Thymus (tissue), 14 donors: ENCODE measurements at places on chromosomes 1 and 21. TPM values are rescaled to one million over a fixed set of nuclear protein-coding genes. Genes with fewer than 3 reads are reported as not detected.

CELA2B gene
- 0.16 TPM for polyA plus RNA-seq

CCDC30 gene
- polyA plus RNA-seq: 1.6 TPM

GRCh38 chr1:157442065-157442464, 110.2 kb downstream of the FCRL5 start:
- H3K4me3 ChIP-seq: no peak overlapping the region
- H3K27me3 ChIP-seq: no peaks in the 10 kb centered on the region
- H3K27ac ChIP-seq: no peak overlapping the region

DNA sequence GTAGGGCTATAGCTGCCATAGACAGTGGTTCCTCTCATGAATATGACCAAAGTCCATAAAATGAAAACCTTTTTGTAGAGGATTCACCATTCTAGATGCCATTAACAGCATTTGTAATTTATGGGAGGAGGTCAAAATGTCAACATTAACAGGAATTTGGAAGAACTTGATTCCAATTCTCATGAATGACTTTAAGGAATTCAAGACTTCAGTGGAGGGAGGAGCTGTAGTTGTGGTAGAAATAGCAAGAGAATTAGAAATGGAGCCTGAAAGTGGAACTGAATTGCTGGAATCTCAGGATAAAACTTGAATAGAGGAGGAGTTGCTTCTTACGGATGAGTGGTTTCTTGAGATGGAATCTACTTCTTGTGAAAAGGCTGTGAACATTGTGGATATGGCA, 65.4 kb upstream of the ESRRG start:
- no peak overlapping the region for H3K4me3 ChIP-seq
- H3K27ac ChIP-seq: no peak overlapping the region
- H3K27me3 ChIP-seq: no peaks in the 10 kb centered on the region
- H3K4me1 ChIP-seq: no peaks in the 10 kb centered on the region
